ENCODE measurements at places on chromosomes 13 and 19.

DNA sequence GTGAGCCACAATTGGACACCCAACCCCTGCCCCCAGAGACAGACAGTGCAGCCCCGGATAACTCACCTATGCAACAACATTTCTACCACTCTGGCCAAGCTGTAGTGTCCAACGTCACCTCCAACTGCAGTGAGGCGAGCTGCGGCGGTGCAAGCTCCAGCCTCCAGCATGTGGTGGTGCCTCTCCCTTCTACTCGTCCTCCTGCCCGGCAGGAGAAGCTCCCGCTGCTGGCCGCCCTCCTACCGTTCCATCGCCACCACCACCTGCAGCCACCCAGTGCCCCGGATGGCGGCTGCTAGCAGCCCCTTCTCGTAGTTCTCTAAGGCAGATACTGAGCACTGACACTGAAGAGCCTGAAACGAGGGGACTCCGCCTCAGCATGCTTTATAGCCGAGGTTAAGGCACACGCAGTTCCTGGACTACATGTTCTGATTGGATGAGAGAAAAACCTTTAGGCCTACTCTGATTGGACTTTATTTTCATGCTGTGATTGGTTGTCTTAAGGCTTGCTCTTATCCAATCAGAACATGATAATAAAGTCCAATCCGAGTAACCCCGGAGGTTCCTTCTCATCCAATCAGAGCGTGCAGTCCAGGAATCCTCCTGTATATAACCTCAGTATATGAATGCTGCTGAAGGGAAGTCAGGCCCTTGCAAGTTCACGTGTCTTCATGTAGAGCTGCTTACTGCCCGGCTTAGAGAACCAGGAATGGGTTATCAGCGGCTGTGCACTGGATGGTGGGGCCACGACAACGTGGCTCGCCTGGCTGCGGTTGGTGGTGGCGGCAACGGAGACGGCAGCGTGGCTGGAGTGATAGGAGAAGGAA is 63.5 kb downstream of the TUBA3C start:
- DNase-seq: no peak

- peak; percentile 7 for DNase-seq
Observed at GRCh38 chr19:57664269-57665127, 4.2 kb upstream of the ZSCAN4 start.

DNA sequence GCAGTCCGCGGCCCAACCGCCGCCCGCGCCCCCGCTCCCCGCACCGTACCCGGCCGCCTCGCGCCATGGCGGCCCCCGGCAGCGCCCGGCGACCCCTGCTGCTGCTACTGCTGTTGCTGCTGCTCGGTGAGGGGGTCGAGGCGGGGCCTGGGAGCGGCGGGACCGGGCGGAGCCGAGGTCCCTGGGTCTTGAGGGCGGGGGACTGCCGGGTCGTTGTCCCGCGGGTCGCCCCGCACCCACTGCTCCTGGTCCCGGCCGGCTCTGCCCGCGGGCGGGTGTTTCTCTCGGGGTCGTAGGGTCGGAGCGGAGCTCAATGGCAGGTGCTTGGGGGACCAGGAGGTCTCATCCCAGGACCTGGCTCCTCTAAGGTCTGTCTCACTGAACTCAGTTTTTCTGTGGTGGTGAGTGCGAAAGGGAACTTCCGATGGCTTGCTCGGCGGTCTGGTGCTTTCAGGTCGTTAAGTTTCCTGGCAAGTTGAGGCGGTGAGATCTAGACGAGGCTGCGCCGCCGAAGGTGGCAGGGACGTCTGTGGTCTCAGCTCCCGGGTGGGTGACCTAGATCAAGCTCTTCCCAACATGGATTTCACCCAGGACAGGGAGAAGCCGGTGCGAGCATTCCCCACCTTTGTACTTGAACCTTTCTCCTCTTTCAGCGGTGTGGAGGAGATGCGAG is 467 bp downstream of the LAMP1 start:
- no peak for DNase-seq

GRCh38 chr13:100636004-100636403 is 38.6 kb downstream of the TMTC4 start:
- no peak for DNase-seq

DNA sequence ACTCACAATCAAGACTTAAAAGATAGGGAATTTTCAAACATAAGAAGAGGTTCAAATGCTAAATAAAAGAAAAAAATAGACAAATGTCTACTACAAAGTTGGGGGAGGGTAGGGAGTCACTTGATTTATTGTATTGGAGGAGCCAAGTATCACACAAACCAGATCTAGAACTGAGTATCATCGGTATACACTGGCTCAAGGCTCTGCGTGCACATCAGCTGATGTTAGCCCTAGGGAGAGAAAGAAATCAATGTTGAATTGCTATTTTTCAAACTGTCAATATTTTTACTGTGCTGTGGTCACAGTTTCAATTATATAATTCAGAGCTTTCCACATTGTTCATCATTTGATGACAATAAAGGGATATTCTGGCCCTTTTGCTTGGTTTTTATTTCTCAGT is 54.9 kb upstream of the RXFP2 start:
- DNase-seq: no peak

DNA sequence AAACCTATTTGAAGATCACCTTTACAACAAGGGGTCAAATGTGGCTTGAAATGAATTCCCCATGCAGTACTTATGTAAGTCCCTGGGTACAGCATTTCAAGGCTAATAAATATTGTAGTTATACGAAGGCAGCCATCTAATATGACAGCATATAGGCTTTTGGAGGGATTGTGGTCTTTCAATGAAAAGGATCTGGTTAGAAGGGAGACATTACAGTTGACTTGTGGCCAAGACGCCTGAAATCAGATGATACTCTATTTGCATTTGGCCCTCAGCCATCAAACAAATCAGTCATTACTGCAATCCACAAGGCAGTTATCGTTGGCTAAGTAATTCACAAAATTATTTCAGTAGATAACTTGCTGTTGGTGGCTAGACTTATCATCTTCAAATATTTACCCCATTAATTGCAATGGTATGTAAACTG is 242.7 kb downstream of the DCLK1 start:
- no peak for DNase-seq

DNA sequence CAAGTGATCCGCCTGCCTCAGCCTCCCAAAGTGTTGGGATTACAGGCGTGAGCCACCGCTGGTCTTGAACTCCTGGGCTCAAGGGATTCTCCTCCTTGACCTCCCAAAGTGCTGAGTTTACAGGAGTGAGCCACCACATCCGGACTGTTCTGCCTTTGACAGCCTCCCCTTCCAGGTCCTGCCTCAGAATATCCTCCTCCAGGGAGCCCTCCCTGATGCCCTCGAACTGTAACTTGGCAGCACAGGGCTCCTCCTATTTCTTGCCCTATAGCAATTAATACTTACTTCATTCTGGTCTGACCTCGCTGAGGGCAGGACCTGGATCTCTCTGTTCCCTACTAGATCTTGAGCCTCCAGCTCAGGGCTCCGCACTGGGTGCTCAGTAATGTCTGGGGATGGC is 5.9 kb downstream of the CPT1C start:
- DNase-seq: no peak

- DNase-seq: no peak
Observed at GRCh38 chr19:45848922-45849321, 14.0 kb downstream of the SYMPK start.

- DNase-seq: no peak
Observed at GRCh38 chr19:29292562-29292961, 79.6 kb upstream of the UQCRFS1 start.

GRCh38 chr13:99280166-99280565 is 22.0 kb upstream of the GPR18 start:
- DNase-seq: no peak

- peak; percentile 60 for DNase-seq
Observed at GRCh38 chr19:29098863-29099481, 114.0 kb downstream of the UQCRFS1 start.

GRCh38 chr13:21528616-21529015 is 69.5 kb upstream of the ZDHHC20 start:
- DNase-seq: no peak

DNA sequence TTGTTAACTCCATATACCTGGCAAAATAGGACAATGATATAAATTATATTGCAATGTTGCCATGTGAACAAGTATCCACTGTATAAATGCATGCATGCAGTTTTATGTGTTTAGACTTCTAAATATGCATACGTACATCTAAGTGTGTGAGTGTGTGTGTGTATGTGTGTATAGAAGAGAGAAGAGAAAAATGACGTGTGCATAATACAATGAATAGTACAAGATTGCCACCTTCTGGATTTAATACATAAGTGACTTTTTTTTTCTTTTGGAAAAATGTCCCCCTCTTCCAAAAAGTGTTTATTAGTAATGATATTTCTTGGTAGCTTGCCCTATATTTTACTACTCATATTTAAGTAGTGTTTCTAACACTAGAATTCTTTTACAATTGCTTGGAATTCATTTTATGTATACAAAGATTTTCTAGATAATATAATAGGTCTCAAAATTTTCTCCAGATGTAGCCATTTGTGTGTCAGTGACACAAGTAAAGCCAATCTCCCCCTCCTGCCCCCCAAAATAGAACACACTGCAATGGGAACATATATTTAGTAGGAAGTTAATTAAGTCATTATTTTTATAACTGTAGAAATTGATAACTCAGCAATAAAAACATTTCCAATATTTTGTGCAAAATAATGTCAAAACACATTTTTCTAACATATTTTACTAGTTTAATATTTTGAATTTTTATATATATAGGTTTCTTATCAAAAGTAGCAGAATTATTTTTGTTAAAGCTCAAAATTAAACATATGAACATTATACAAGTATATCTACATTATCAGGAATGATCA is 783.3 kb upstream of the ATXN8OS start:
- peak; percentile 54 for DNase-seq

- DNase-seq: no peak
Observed at GRCh38 chr13:106374631-106375030, 160.8 kb downstream of the EFNB2 start.

- DNase-seq: no peak
Observed at GRCh38 chr13:66139701-66140100, 1090.4 kb downstream of the PCDH9 start.

DNA sequence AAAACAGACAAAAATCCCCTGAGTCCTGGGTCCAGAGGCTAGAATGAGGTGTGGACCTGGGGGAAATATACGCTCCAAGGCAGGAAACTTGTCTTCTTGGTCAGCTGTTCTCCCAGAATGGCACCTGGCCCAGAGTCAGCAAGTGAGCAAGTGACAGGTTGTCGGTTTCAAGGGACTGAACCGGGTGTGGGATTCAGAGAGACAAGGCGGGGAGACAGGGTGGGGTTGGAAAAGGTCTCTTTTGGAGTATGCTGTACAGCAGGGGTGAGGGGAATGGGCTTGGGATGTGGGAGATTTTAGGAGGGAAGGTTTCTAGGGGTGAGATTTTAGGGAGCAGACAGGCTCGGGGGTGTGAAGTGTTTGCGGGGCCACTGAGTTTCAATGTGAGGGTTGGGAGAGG is 83.3 kb downstream of the RYR1 start:
- no peak for DNase-seq

GRCh38 chr13:101218484-101218883 is 197.8 kb downstream of the NALCN start:
- DNase-seq: no peak

- DNase-seq: no peak
Observed at GRCh38 chr19:28920269-28921066, 292.5 kb downstream of the UQCRFS1 start.

DNA sequence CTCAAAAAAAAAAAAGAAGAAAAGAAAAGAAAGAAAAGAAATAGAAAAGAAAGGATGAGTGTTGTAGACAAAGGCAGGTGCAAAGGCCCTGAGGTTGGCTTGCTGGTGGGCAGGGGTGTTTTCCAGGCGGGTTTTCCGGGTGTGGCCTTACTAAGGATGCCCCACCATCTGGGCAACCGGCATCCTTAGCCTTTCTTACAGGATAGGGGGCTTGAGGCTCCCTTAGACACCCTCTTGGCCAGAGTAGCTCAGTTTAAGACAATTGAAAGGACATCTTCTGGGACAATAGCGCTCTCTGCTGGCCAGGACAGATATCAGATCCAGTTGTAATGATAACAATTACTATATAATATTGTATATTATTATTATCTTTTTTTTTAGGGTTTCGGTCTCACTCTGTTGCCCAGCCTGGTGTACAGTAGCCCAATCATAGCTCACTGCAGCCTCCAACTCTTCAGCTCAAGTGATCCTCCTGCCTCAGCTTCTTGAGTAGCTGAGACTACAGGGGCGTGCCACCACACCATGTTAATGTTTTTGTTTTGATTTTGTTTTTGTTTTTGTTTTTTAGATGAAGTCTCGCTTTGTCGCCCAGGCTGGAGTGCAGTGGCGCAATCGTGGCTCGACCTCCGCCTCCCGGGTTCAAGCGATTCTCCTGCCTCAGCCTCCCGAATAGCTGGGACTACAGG is 1.4 kb upstream of the QTRT1 start:
- DNase-seq: peak; percentile 75

DNA sequence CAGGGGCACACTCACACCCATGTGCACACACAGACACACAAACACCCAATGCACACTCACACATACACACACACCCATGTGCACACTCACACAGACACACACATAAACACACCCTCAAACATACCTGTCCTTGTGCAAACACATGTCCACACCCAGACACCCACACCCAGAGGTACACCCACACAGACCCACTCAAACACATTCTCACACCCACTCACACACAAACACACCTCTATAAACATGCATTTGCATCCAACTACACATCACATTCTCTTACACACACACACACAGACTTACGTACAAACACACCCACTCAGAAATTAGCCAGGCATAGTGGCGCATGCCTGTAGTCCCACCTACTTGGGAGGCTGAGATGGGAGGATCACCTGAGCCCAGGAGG is 31.4 kb downstream of the FBN3 start:
- no peak for DNase-seq

DNA sequence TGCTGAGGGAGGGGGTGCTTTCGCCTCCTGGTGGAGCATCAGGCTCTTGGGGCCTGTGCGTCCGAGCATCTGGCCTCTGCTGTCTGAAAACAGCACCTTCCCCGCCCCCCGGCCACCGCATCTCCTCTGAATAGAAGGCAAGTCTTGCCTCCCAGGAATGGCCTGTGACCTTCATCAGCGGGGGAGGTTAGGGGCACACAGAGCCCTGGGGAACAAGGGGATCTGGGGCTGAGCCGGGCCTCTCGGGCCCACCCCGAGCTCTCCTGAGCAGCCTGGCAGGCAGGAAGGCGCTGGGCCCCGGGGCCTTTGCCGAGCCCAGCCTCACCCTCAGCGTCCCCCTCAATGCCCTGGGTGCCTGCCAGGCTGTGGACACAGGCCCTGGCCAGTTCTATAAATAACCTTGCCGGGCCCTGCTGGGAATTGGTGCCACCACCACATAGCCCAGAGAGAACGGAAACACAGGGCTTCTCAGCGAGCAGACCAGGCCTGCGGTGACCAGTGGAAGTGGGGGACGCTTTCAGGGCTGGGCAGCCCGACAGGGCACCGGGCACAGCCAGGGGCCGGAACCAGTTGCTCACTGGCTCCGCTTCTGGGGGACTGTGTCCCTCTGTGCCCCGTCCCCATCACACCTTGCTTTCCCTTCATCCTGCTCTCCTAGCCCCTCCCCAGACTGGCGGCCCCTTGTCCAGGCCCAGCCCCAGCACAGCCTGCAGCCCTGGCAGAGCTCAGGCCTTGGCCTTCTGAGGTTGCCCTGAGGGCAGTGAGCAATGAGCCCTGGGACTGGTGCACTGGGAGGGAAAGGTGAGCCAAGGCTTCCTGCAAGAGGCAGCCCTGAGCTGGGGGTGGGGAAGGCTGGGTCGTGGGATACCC is 9.5 kb downstream of the STK11 start:
- DNase-seq: no peak

- no peak for DNase-seq
Observed at GRCh38 chr13:31093145-31093885, 68.4 kb downstream of the HSPH1 start.

- no peak for DNase-seq
Observed at GRCh38 chr13:112958127-112958989, 10.7 kb upstream of the MCF2L start.
